Vagina (tissue), 2 donors: ENCODE measurements at places on chromosomes 4 and X. TPM values are rescaled to one million over a fixed set of nuclear protein-coding genes. Genes with fewer than 3 reads are reported as not detected.

- DNase-seq, result peak; percentile 52
These were observed 22.8 kb upstream of the PPP2R2C start for GRCh38 chr4:6495296-6495590.

The ADGRG2 gene
- total RNA-seq, result 2.0 TPM

DNA sequence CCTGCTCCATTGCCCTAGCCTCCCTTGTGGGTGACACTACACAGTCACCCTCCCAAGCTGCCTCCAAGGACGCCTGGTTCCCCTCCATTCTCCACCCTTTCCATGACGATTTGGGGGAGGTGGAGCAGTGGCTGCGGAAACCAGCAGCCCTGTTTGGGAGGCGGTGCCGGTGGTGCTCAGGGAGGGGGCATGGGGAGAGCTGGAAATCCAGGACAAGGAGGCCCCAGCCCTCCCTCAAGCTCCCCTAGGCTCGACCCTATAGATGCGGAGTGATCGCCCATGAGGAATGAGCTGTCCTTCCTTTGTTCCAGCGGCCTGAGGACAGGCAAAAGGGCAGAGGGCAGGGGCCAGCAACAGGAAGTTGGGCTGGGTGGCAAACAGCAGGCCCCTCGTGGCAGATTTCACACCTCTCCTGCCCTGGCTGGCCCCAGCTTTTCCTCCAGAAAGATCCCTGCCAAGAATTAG, 3.6 kb upstream of the RENBP start:
- DNase-seq, result no peak

- no peak for DNase-seq
These were observed 38.2 kb downstream of the EDNRA start for GRCh38 chr4:147518846-147519767.

The MOSPD2 gene
- total RNA-seq, result 17.4 TPM

The ODAM gene
- not detected for total RNA-seq

GRCh38 chr4:56748271-56748670, 67.2 kb upstream of the HOPX start:
- no peak for DNase-seq

The DACH2 gene
- total RNA-seq, result not detected

- no peak for DNase-seq
These were observed 68.5 kb downstream of the SH3RF1 start for GRCh38 chr4:169202145-169202699.

- no peak for DNase-seq
These were observed 13.3 kb upstream of the IL3RA start for GRCh38 chrX:1323315-1323714.

GRCh38 chr4:139556071-139556723, at the start of gene SETD7:
Gene SETD7, minus strand, starts transcription at chr4:139556219. Its CDS starts 82 bp downstream, at chr4:139556137.
- DNase-seq, result no peak

GRCh38 chrX:119503484-119503861, 35.2 kb downstream of the SLC25A5 start:
- no peak for DNase-seq

DNA sequence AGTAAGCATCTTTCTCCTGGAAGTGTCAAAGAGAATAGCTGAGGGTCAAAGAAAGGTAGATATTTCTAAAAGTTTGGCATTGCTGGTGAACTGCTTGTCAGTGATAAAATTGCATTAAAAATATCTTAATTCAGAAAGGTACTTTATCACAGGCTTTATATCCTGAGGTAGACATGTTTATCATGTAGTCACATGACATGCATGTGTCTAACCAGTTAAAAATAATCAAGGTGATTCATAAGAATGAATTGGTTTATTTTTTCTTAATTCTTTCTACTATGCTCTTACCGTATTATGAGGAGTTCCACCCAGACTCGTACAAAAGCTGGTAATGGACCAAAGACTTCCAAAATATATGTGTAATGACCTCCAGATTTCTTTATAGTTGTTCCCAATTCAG, 6.1 kb downstream of the SLC7A11 start:
- no peak for DNase-seq

DNA sequence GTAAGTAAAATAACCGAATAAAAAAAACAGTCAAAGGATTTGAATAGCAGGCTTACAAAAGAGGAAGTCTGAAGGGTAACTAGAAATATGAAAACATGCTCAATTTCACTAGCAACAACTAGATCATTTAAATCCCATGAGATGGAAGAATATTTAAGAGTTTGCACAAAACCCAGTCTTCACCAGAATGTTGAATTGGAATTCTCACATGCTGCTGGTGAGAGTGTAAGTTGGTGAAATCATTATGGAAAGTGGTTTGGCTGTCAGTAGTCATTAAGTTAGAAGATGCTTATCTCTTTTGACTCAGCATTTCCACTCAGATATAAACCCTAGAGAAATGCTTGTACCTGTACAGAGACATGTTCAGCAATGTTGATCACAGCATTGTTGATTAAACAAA, 110.1 kb downstream of the PGRMC2 start:
- no peak for DNase-seq

DNA sequence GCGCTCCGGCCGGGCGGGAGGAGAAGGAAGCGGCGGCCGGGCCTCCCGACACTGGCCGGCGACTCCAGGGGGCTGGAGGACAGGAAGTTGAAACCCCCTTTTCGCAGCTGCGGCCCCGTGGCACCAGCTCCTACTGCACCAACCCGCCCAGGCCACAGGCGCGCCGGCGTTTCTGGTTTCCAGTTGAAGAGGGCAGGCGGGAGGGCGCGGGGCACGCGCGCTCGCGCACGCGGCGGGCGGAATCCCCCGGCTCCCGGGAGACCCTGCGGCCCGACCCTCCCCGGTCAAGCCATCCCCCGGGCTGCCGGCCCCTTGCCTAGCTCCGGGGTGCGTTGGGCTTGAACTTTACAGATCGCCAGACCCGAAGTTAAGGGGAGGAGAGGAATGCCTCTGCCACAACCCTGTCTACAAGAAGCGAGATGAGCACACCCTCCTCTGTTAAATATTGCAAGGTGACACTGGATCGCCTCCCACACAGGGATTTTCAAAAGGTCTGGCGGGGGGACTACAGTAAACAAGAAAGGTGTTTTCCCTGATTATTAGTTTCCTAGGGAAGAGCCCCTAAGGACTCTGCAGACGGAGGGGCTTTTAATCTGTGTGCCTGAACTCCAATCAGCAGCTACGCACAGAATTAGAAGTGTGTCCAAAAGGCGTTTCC, 1.4 kb downstream of the ELOVL6 start:
- DNase-seq, result no peak

GRCh38 chr4:28555866-28556265, 1695.2 kb downstream of the STIM2 start:
- no peak for DNase-seq

The SHROOM4 gene
- 10.1 TPM for total RNA-seq

DNA sequence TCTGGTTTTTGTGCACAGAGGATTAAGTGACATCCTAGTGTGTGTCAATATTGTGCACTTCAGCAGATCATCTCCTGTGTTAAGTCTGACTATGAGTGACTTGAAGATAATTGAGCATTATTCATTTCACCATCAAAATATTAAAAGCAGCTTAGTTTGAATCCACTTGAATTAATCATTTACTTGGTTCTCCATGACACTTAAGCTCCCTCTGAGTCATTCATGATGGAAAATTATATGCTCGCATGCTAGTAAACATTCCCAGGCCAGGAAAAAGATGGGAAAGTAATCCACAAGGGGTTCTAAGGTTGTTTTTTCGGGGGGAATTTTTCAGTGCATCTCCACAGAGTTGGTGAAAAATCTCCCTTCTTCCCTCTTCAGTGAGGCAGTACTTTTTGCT, 97.2 kb upstream of the EOLA2 start:
- DNase-seq, result no peak

The NXT2 gene
- total RNA-seq, result 6.9 TPM

The ZNF275 gene
- 7.6 TPM for total RNA-seq

The FRMPD3 gene
- 0.74 TPM for total RNA-seq

DNA sequence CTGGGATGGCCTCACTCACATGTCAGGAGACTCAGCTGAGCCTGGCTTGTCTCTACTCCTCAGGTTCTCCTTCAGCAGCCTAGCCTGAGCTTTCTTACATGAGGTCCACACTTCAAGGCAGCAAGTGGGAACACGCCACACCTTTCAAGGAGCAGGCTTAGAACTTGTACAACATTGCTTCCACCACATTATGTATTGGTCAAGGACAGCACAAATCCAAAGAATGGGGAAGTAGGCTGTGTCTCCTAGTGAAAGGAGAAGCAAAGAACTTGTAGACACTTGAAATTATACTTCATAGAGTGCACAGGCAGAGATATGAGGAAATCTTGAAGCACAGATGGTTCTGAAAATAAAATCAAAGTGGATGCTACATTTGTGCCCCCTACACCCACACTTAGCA, 120.9 kb upstream of the NOCT start:
- DNase-seq, result no peak

DNA sequence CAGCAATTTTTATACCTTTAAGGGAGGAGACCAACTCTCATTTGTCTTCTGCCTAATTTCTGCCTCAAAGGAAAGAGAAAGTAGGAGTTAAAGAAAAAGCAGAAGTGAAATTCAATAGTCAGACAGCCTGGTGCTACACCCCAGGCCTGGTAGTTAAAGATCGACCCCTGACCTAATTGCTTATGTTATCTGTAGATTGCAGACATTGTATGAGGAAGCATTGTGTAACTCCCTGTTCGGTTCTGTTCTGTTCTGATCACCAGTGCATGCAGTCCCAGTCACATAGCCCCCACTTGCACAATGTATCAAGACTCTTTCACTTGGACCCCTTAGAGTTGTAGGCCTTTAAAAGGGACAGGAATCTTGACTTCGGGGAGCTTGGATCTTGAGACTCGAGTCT, 335.9 kb upstream of the AR start:
- no peak for DNase-seq

DNA sequence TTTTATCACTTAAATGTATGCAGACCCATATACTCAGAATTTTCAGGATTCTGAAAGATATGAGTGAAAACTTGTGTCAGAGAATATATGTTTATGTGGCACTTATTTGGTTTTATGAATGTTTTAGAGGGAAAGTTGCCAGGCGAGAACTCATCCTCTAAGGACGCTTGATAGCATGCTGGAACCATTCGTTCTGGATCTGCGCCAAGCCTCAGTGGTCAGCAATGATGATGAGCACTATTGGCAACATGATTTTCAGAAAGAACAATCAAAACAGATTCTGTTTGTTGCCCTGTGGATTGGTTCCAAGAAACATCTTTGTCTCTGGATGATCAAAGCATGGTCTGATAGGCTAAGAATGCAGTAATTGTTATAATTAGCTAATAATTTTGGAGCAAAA, 32.1 kb upstream of the RAPGEF2 start:
- no peak for DNase-seq

The DRD5 gene
- not detected for total RNA-seq

- no peak for DNase-seq
These were observed 18.7 kb upstream of the SPANXB1 start for GRCh38 chrX:140983730-140984129.

GRCh38 chrX:20128670-20129069, 12.0 kb upstream of the MAP7D2 start:
- no peak for DNase-seq
